ENCODE measurements at places on chromosomes 6 and 20. TPM values are rescaled to one million over a fixed set of nuclear protein-coding genes. Genes with fewer than 3 reads are reported as not detected.

- DNase-seq: no peak
Observed at GRCh38 chr6:40413239-40413638, 173.9 kb downstream of the LRFN2 start.

DNA sequence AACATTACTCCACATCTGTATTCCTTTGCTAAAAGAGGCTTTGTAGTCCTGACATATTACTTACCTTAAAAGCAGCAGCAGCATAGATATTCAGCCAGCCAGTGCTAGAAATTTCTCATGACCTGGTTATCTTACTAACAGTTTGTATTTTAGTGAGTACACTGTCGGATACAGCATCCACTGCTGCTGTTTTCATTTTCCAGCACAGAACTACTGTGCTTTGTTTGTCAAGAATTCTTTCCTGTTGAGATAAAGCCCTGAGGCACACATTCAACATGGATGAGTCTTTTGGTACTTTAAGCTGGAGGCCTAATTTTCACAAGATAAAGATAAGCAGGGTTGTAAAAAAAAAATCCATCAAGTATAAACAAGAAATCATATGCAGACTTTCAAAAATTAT is 311.2 kb upstream of the OPRM1 start:
- no peak for DNase-seq

DNA sequence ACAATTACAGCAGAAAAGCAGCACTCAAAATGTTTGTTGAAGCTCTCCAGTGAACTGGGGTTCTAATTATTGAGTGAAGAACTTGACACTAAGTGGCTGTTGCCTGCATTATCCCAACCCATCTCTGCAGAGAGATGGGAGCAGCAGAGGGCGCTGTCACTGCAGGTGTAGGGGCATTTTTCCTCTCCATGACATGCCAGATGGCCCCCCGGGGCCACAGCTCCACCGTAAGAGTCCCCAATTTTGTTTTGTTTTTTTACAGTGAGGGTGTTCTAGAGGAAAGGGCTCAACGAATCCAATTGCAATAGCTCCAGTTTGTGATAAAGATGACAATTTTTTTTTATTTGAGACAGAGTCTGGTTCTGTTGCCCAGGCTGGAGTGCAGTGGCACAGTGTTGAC is 1.9 kb upstream of the FUCA2 start:
- peak; percentile 69 for DNase-seq

DNA sequence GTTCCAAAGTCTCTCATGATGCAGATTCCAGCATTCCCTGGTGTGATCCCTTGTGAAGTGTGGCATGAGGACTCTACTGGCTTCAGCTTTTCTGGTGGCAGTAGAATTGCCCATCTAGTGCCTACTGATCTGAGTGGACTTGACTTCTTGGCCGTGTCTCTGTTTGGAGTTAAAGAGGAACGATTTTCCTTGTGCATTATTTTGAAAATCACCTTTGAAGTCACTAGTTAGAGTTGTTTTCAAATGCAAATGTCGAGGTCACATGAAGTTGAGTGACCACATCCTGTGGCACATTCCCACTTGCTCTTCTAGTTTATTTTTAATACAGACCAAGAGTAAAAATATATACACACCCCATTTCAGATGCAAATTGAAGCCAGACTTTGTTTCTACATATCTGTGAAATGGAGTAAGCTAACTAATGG is 270.7 kb upstream of the TAB2 start:
- DNase-seq: no peak

GRCh38 chr20:41169791-41170351 is 32.5 kb downstream of the PLCG1 start:
- no peak for DNase-seq

DNA sequence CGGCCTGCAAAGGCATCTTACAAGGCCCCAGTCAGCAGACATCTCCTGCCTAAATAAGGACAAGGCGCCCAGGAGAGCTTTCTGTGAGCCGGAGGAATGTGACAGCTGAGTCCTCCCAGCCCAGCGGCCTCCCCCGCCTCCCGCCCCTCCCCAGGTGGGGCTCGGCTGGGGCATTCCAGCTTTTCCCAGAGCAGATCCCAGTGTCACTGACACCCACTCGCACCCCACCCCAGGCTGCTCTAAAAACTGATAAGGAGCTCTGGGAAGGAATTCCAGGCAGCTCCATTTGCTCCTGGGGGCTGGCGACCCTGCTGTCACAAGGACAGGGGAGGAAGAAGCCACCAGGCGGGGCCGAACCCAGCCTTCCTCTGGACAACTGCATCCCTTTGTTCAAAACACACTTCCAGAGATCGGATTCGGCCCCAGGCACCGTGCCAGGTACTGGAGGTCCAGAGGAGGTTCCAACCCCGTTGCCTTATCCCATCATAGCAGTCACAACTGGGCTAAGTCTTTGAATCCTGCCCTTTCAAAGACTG is 49.7 kb downstream of the JPH2 start:
- no peak for DNase-seq

DNA sequence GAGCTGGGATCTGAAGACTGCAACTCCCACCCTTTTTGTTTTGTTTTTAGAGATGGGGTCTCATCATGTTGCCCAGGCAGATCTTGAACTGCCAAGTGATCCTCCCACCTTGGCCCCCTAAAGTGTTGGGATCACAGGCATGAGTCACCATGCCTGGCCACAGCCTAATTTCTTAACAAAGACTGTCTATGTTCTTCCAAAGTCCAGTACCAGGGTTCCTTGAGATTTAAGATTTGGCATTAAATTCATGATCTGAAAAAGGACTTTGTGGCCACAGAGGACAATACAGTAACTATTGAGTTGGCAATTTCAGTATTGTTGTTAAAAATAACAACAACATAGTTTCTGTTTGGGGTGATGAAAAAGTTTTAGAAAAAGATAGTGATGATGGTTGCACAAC is 28.7 kb upstream of the BEND3 start:
- DNase-seq: no peak

- DNase-seq: no peak
Observed at GRCh38 chr6:106082735-106083398, 3.3 kb upstream of the PRDM1 start.

GRCh38 chr20:20452254-20452676 is 84.4 kb downstream of the INSM1 start:
- DNase-seq: peak; percentile 65

DNA sequence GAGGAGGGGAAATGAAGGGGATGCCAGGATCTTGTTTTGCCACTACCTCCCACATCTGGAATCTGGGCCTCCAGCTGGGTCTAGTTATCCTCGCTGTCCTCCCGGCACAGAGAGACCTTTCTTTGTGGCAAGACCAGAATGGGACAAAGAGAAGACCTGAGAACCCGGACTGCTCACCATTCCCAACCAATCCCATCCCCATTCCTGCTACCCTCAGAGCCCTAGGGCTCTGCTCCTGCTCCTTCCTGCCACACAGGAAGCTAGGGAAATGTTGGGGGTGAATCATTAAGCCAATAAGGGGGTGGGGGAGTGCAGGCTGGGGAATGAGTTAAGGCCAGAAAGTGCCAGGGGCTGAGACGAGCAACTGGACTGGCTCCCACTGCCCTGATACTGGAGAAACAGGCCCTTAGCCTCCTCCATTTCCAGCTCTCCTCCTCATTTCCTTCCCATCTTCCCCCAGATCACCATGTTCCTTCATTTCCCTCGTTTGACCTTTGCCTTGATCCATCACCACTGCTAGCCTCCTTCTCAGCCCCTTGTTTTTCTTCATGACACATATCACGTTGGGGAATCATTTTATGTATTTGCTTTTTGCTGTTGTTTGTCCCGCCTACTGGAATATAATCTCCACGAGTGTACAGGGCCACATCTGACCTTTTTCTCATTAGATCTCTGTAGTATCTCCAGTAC is 4.6 kb upstream of the IER3 start:
- no peak for DNase-seq

- DNase-seq: no peak
Observed at GRCh38 chr6:155628306-155628705, 172.7 kb upstream of the NOX3 start.

GRCh38 chr6:35634316-35634715 is 54.4 kb downstream of the FKBP5 start:
- DNase-seq: no peak

- no peak for DNase-seq
Observed at GRCh38 chr6:24923885-24924401, 11.8 kb downstream of the RIPOR2 start.

DNA sequence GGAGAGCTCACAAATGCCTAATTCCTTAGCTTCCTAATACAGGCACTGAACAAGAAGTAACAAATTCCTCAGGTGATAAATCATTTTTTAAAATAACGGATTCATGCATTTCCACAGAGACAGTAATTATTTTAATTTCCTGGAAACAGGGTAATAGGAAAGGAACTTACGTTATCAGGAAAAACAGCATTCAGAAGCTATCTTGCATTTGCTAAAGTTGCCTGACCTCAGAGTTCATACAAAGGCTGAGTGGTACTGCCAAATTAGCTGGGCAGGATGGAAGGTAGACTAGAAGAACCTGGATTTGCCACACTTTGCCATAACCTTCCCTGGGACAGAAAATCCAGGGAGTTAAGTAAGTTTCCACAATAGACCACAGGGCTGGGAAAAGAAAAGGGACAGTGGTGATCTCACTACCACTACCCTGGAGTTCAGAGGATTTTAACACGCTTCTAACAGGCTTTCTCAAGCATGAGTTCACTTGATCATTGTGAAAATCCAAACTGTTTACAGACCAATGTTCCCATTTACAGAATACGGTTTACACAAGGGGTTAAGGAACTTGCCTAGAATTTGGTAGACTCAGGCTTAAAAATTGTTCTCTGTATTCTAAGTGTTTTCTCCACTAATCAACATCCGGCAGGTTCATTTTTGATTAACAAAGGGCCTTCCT is 57.0 kb downstream of the KIF13A start:
- DNase-seq: no peak

DNA sequence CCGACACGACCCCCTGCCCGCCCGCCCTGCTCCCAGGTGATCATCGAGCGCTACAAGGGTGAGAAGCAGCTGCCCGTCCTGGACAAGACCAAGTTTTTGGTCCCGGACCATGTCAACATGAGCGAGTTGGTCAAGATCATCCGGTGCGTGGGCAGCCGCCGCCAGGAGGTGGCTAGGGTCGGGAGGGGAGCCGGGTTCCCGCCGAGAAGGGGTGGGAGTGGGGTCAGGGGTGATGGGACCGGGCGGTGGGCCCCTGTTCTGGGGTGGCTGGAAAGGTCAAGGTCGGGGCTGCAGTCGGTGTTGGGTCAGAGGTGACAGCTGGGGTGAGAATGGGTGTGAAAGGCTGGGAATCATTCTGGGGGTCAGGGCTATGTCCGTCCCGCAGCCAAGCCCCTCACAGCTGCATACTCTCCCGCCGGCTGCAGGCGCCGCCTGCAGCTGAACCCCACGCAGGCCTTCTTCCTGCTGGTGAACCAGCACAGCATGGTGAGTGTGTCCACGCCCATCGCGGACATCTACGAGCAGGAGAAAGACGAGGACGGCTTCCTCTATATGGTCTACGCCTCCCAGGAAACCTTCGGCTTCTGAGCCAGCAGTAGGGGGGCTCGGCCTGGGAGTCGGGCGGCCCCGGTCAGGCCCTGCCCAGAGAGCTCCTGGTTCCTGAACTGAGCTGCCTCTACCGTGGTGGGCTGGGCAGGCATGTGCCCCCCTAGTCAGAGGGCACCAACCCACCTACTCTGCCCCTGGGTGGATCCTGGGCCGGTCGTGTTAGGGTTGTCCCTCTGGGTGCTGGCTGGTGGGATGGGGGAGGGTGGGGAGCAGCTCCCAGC is 1.0 kb downstream of the MAP1LC3A start:
- no peak for DNase-seq

DNA sequence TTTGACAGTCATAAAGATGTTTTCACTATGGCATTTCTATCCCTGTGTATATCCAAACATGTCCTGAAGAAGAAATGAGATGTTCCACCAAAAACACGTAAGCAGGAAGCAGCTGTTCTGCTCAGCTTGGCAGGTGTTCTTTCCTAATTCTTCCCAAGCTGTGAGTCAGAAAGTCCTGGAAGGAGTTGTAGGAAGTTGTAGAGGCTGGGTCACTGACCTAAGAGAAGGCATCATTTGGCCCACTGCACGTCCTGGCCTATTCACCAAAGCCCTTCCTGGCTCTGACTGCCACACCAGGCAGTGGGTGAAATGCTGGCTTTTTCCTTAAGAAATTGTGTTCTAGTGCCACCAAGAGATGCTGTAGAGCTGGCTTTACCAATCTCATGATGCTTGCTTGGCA is 40.3 kb downstream of the STX11 start:
- DNase-seq: no peak

DNA sequence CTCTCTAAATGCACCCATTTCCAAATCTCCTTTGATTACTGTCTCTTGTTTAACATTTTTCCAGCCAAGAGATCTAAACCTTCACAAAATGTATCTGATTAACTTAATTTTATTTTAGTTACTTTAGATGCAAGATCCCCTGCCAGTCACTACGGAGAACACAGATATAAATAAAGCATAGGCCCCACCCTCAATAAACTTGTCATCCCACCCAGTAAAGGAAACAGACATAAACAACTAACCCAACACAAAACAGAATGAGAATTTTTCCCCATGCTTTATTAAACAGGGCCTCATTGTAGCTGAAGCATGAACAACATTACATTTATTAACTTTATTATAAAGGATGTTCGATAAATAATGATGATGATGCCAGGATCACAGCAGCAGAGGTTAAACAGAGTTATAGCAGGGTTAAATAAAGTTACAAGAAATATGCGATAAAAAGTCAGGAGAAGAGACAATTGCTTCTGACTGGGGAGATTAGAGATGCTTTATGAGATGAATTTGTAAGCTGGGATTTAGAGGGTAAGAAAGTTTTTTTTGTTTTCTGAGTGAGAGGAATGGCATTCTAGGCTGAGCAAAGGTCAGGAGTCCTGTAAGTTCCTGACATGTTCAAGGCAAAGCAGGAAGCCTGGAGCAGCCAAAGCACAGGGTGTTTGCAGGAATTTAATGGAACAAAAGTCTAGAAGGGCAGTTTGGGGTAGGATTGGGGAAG is 41.1 kb downstream of the TFAP2A start:
- DNase-seq: no peak

- no peak for DNase-seq
Observed at GRCh38 chr20:42204109-42204660, 586.0 kb upstream of the CHD6 start.

GRCh38 chr20:57478176-57478575 is 46.8 kb downstream of the CTCFL start:
- no peak for DNase-seq

- DNase-seq: no peak
Observed at GRCh38 chr6:36636283-36636682, 42.1 kb downstream of the SRSF3 start.

GRCh38 chr20:61850926-61851900 is 214.5 kb downstream of the TAF4 start:
- no peak for DNase-seq

The SIRPA gene
- total RNA-seq: 2.3 TPM

The SMIM28 gene
- total RNA-seq: not detected

The C4B gene
- total RNA-seq: 4.6 TPM

The PERP gene
- 0.05 TPM for total RNA-seq

The TCP1 gene
- 192 TPM for total RNA-seq

The RAB5IF gene
- 247 TPM for total RNA-seq

The PNLDC1 gene
- total RNA-seq: not detected

The CLPSL1 gene
- total RNA-seq: not detected

The TFAP2A gene
- total RNA-seq: not detected

The TBP gene
- total RNA-seq: 18.4 TPM

Measured in natural killer cell (primary cell).